NCI-H1694 treated with DMSO at 0.1 percent for 48 hours (cell line): ENCODE measurements at places on chromosomes 6 and 20.

GRCh38 chr20:9172851-9173250 is 104.0 kb downstream of the PLCB4 start:
- DNase-seq = no peak

DNA sequence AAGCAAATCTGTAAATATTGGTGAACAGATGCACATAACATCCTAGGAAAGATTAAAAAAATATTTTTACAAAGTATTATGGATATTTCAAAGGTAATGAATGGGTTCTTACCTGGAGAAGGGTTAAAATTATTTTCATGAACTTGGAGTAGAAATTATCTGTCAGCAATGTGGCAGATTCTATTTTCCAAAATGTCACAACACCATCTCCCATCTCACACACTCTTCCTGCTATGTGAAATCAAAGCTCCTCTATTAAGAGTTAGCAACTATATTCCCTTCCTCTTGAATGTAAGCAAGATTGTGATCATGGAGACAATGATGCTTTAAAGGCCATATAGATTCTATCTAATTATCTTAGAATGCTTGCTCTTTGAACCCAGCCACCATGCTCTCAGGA is 304.5 kb downstream of the EYS start:
- DNase-seq = no peak

DNA sequence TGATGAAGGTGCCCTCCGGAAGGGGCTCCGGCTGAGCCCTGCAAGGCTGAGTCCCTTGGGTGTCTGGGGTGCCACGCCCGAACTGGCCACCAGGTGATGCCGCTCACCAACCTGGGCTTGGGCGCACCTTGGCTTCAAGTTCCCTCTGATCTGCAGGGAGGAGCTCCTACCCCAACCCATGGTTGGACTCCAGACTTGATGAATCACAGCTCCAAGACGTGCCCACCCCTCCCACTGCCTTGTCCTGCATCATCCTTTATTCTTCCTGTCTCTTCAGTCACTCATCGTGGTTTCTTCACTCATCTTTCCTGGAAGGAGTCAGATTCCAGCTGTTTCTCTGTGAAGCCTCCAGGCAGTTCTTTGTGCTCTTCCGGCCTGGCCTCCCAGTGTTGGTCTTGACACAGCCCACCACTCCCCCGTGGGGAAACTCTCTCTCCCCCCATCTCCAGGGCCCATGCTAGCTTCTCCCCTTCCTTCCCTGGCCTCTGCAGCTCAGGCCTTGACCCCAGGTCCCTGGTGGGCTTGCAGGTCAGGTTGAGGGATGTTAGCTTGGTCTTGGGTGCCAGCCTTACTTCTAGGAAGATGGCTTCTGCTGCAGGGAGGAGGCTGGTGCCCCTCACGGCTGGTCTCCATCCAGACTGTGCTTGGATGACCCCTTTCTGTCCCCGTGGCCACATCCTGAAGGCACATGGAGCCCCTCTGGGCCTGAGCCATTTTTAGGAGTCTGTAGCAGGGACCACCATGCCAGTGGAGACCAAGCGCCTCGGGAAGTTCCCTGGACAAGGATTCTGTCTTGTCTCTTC is 2.6 kb upstream of the ZBP1 start:
- DNase-seq = peak; percentile 22

- DNase-seq = no peak
These were observed 100.2 kb downstream of the PSMB1 start for GRCh38 chr6:170452767-170453545.

DNA sequence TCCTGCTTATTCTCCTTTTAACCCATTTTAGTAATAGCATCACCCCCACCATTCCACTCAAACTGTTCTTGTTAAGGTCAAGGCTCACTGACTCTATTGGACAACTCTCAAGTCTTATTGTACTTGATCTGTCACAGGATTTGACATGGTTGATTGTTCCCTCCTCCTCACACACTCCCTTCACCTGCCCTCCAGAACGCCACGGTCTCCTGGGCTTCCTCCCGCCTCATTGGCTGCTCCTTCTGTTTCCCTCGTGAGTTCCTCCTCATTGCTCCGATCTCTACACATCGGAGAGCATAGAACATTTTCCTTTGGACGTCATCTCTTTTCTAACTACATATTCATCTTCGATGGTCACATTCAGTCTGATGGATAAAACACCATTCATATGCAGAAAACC is 55.1 kb downstream of the STMND1 start:
- DNase-seq = no peak

- DNase-seq = no peak
These were observed 2.5 kb downstream of the FYN start for GRCh38 chr6:111870742-111871064.

GRCh38 chr20:57671662-57672061 is 38.2 kb downstream of the PMEPA1 start:
- DNase-seq = no peak

DNA sequence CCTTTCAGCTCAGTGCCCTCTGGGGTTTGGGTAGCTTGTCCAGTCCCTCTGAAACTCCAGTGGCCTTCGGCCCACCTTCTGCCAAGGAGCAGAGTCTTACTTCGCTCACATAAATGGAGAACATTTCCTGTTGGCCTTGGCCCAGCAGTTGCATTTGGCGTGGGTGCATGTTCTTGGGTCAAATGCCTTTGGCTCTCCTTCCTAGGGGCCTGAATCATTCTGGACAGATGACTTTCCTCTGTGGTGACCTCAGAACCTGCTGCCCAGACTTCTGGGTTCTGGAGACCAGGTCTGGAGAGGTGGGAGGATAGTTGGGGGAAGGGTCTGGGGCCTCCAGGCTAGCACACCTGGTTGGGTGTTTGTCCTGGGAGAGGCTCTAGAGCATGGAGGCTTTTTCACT is 29.3 kb downstream of the BCAS4 start:
- DNase-seq = no peak
